ENCODE measurements at places on chromosomes 7 and 10.

DNA sequence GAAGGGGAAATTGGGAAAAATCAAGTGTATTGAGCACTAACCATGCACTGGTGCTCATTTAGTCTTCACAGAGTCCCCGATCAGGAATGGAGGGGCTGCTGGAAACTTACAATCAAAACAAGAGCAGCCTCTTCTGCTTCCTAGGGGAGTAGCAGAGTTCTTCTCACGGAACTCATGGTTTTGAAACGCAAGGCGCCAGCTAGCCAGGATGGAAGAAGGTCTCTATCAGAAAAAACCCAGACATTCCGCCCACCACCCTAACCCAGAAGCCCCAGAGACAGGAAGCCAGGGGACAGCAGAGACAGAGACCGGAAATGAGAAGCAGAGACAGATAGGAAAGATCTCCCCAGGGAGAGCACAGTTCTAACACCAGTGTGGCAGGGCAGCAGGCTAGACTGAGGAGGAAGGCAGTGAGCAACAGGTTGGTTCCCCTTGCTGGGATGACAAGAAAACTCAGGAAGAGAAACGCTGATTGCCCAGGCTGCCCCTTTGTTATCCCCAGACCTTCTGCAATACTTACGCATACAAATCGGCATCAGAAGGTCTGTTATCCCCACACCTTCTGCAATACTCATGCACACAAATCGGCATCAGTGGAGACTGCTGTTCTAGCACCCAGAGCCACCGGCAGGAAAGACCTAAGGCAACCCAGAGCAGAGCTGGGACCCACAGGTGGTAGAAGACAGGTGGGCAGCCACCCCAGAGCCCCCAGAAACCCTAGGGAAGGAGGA lies 99.2 kb downstream of the CPXM2 start:
- no peak for DNase-seq

- DNase-seq = no peak
These were observed 80.3 kb downstream of the EBLN1 start for GRCh38 chr10:22137542-22137941.

- no peak for DNase-seq
These were observed 426.5 kb downstream of the SH2D4B start for GRCh38 chr10:80964179-80964578.

- no peak for DNase-seq
These were observed 95.0 kb upstream of the AKR1E2 start for GRCh38 chr10:4730998-4731397.

DNA sequence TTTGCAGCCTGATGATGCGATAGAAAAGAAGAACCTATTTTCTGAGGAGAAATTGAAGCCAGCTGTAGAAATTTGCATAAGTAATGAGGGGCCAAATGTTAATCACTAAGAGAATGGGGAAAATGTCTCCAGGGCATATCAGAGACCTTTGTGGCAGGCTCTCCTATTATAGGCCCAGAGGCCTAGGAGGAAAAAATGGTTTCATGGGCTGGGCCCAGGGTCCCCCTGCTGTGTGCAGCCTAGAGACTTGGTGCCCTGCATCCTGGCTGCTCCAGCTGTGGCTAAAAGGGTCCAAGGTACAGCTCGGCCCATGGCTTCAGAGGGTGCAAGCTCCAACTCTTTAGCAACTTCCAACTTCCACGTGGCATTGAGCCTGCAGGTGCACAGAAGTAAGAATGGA lies 123.4 kb downstream of the STK31 start:
- no peak for DNase-seq

- no peak for DNase-seq
These were observed 35.7 kb downstream of the POLR3A start for GRCh38 chr10:77993620-77994019.

Measured in GM12865 (cell line).